ENCODE measurements at places on chromosomes 12 and 14. TPM values are rescaled to one million over a fixed set of nuclear protein-coding genes. Genes with fewer than 3 reads are reported as not detected.

Gene LIN7A
- polyA plus RNA-seq, result 18.5 TPM

Gene TPPP2
- 0.71 TPM for polyA plus RNA-seq

Gene MDGA2
- polyA plus RNA-seq, result 29.8 TPM

Gene ADCY4
- 11.9 TPM for polyA plus RNA-seq

Gene PRB2
- not detected for polyA plus RNA-seq

Gene GPR135
- polyA plus RNA-seq, result 8.4 TPM

Gene SLC8A3
- polyA plus RNA-seq, result 28.7 TPM

Gene CLEC4D
- polyA plus RNA-seq, result not detected

Gene PYGL
- 21.8 TPM for polyA plus RNA-seq

Gene PGF
- polyA plus RNA-seq, result 8.1 TPM

Gene C12orf50
- 0.24 TPM for polyA plus RNA-seq

Gene SALL2
- 121 TPM for polyA plus RNA-seq

Gene CLEC14A
- 12.3 TPM for polyA plus RNA-seq

Gene FGFR1OP2
- polyA plus RNA-seq, result 47.0 TPM

Gene CELA1
- polyA plus RNA-seq, result not detected

Gene DBX2
- polyA plus RNA-seq, result 15.6 TPM

Gene POTEM
- not detected for polyA plus RNA-seq

Gene NTF3
- polyA plus RNA-seq, result 3.0 TPM

Gene AMN
- 2.6 TPM for polyA plus RNA-seq

Gene MYBPC1
- polyA plus RNA-seq, result 7.3 TPM

Gene UNC79
- polyA plus RNA-seq, result 15.0 TPM

Gene TTC9
- 34.4 TPM for polyA plus RNA-seq

Gene ANKS1B
- 98.8 TPM for polyA plus RNA-seq

Gene TAS2R13
- not detected for polyA plus RNA-seq

Gene JDP2
- 28.3 TPM for polyA plus RNA-seq

Gene C2CD5
- polyA plus RNA-seq, result 60.0 TPM

Gene SYNDIG1L
- polyA plus RNA-seq, result 17.7 TPM

Gene ANO2
- 6.4 TPM for polyA plus RNA-seq

Gene KRT77
- 2.2 TPM for polyA plus RNA-seq

Gene GYS2
- 0.18 TPM for polyA plus RNA-seq

Gene CD69
- polyA plus RNA-seq, result 0.63 TPM

Gene ZNF664
- 94.5 TPM for polyA plus RNA-seq

Gene LRRC10
- not detected for polyA plus RNA-seq

Gene CBLN3
- polyA plus RNA-seq, result 1.7 TPM

Gene ANO4
- polyA plus RNA-seq, result 20.5 TPM

Measured in spinal cord (tissue), 10 donors.